ENCODE measurements at places on chromosomes 2 and 18.
A peak's percentile ranks its signal among the peaks of the same experiment; 100 is the strongest.

DNA sequence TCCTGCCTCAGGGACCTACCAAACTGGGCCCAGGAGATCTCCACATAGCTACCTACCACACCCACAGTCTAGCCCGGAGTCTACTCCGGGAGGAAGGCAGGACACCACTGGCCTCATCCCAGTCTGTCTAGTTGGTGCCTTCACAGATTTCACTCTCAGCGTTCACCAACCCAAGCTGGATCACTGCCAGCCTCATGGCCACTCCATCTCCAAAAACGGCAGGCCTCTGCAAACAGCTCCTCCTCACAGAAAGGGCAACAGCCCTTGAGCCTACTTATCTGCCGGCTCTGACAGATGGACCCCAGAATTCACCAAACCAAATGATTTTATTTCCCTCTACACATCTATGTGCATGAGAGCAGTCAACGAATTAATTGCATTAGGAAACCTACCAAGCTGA is 61.3 kb downstream of the NCKAP5 start:
- DNase-seq = no peak

DNA sequence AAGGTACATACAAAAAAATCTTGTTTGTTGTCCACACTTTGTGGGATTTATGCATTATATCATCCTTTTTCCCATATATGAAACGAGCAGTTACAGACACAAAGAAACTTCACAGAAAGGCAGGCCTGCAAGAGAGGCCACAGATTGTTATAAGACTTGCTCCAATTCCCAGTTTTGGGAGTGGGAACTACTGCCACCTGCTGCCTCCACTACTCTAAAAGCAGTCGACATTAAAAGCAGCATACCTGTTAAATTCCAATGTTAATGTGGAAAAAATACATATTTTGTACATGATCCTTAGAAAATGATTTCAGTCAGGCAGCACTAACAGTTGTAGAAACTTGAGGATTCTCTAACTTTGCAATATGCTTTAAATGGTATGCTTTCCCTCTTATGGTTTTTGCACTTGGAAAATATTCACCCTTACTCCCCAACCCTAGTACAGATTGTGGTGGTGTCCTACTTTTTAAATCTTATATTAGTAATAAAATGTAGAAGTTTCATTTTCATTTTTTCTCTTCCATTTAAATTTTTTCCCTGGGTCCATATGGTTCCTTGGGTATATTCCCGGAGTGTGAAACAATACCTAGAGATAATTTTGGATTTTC is 37.9 kb downstream of the SLC38A11 start:
- no peak for DNase-seq

GRCh38 chr2:219648176-219648575 is 20.7 kb downstream of the SLC4A3 start:
- DNase-seq = no peak

DNA sequence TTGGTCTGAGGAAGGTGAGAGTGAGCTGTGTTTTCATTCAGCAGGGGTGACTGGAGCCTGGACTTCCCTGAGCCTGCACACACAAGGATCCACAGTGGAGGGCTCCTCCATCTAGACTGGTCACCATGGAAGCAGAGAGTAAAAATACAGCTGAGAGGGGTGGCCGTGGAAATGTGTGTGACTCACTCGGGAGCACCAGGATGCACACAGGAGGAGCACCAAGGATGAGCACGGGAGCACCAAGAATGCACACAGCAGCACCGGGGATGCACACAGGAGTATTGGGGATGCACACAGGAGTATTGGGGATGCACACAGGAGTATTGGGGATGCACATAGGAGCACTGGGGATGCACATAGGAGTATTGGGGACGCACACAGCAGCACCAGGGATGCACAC is 365.2 kb upstream of the MYT1L start:
- DNase-seq = no peak

DNA sequence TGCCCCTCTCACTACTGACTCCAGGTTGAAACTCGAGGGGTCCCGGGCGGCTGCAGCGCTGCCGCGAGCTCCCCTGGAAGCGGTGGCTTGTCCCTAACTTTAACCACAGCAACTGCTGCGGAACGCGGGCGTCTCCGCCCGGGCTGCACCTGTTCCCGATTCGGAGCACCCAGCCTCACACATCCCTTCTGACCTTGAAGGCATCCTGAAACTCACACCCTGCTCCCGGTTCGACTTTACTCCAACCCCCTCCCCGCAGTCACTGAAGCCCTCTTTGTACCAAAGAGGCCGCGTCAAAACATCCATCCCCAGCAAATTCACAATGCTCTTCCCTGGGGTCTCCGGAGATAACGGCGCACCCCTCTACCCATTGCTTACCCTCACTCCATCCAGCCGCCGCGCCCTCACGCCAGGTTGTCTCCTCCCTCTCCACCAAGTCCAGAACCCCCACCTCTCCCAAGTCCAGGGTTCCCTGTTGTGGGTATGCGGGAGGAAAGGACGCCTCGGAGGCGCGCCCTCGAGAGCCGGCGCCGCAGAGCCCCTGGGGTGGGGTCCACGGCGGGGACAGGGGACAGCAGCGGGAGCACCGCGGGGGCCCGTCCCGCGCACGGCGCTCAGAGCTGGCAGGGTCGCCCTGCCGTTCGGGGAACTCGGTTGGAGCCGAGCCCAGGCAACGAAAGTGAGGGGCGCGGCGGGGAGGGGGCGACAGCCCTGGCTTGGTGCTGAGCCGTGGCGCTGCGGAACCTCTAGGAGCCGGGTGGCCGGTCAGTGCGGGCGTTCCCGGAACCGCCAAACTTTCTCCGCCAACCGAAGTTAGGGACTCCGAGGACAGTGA is 934 bp downstream of the MYO5B start:
- no peak for DNase-seq

- DNase-seq = no peak
These were observed 95.0 kb downstream of the TMEM17 start for GRCh38 chr2:62410926-62411456.

DNA sequence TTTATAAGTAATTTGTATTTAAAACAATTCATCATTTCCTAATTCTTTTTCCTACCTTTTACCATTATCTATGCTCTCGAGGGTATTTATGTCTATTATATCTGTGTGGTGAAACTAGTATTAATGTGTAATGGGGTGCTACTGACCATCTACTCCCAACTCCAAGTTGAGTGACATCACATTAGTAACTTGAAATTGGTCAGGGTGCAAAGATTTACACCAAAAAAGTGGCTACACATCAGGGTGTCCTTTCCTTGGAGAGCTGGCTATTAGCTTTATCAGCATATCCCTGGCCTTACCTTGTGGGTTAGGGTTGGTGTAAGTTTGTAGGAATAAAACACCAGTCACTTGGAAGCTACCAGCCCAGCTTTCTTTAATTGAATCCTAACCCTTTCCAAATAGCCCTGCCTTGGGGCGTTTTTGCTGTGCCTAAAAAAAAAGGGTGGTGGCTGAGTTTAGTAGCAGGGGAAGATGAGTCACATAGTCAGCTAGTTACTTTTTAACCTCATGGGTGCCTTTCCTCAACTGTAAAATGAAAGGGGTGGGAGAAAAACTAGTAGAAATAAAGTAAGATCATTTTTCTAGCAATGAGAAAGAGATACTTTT is 14.0 kb downstream of the ANXA4 start:
- peak; percentile 72 for DNase-seq

DNA sequence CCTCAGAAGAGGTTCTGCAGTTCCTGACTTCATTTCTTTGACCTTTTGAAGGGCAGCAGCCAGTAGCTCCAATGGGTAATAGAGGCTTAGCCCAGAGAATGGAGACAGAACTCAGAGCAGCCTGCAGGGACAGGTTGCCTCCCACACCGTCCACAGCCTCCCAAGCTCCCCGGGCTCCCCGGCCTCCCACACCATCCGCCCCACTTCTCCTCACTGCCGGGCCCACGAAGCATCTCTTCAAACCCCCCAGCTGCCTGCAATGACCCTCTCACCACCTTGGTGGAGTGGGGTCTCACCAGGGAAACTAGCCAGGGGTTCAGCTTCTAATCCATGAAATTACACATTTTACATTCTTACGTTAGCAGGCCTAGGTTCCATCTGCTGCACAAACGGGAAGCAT is 652.0 kb upstream of the SALL3 start:
- no peak for DNase-seq

All from fibroblast of gingiva (primary cell).